Progenitor cell of endocrine pancreas (in vitro differentiated cells): ENCODE measurements at places on chromosomes 12 and 14.

- no peak overlapping the region for H3K27ac ChIP-seq
- DNase-seq, result no peak
- peaks cover 11% of the 10 kb centered on the region for H3K36me3 ChIP-seq
- H3K4me1 ChIP-seq, result no peaks in the 10 kb centered on the region
- H3K27me3 ChIP-seq, result no peaks in the 10 kb centered on the region
Observed at GRCh38 chr14:49679271-49679670, 8.7 kb downstream of the POLE2 start.

GRCh38 chr14:95305145-95305544 lies 14.6 kb downstream of the CLMN start:
- H3K36me3 ChIP-seq, result peaks cover 1% of the 10 kb centered on the region
- no peak overlapping the region for H3K27ac ChIP-seq
- peaks cover 29% of the 10 kb centered on the region for H3K4me1 ChIP-seq
- H3K27me3 ChIP-seq, result peaks cover 58% of the 10 kb centered on the region
- no peak for DNase-seq

DNA sequence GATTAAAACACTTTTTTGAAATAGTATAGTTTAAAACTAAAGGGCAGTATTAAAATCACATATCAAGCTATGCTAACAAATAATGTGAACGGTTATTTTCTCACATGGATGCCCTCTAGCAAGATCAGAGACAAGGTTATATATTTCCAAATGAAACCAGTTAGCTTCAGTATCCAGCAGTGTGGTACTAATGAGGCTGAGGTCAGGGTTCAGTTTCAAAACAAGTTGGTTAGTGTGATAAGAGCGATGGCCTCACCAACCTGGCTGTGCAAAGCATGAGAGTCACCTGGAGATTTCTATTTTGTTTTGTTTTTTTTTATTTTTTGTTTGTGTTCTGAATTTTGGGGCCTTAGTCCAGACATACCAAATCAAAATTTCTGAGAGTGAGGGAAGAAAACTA lies 352.2 kb upstream of the KITLG start:
- H3K27ac ChIP-seq, result peak overlapping the region; percentile 90
- H3K4me1 ChIP-seq, result peaks cover 34% of the 10 kb centered on the region
- H3K27me3 ChIP-seq, result no peaks in the 10 kb centered on the region
- no peak overlapping the region for H3K4me3 ChIP-seq

DNA sequence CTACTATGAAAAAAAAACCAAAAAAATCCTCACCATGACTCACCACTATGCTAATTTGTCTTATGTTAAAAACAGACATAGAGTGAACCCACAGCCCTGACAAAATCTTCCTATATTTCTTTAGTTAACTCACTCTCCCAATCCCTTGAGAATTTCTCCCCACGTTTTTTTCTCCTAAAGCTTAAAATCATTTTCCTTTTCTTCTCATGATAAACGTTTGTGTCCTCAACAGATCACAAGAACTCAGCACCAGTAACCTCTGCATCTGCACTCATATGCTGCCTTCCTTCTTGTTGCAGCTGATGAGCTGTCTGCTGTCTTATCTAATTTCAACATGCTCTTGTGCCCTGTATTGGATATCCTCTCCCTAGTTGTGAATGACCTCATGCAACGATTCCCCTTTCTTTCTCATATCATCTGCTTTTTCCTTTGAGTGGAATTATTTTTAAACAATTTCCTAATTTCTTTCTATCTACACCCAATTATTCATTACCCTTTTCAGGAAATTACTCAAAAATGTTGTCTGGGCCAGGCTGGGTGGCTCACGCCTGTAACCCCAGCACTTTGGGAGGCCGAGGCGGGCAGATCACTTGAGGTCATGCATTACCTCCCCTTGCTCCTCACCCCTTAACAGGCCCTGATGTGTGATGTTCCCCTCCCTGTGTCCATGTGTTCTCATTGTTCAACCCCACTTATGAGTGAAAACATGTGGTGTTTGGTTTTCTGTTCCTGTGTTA lies 427.5 kb upstream of the MGAT4C start:
- H3K27me3 ChIP-seq, result no peaks in the 10 kb centered on the region
- H3K27ac ChIP-seq, result no peak overlapping the region

DNA sequence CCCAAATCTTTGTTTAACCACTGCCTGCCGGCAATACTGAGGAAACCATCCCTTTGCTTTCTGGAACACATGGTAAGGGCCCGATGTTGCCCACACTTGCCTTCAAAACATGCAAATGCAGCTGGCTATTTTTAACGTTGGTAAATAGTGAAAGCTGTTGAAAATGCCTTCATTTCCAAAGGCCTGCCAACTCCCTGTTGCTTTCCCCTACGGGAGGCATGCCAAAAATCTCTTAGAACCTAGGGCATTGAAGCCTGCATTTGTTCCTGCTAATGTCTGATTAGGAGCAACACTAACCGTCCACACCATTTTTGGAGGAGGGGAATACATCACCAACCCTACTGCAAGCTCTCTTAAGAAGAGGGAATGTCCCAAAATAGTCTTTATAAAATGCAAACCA lies 152.6 kb upstream of the NOS1 start:
- H3K4me3 ChIP-seq, result no peak overlapping the region
- peaks cover 100% of the 10 kb centered on the region for H3K27me3 ChIP-seq
- H3K4me1 ChIP-seq, result peaks cover 13% of the 10 kb centered on the region
- H3K27ac ChIP-seq, result no peak overlapping the region
